ENCODE measurements at places on chromosomes 1 and 21. TPM values are rescaled to one million over a fixed set of nuclear protein-coding genes. Genes with fewer than 3 reads are reported as not detected.

DNA sequence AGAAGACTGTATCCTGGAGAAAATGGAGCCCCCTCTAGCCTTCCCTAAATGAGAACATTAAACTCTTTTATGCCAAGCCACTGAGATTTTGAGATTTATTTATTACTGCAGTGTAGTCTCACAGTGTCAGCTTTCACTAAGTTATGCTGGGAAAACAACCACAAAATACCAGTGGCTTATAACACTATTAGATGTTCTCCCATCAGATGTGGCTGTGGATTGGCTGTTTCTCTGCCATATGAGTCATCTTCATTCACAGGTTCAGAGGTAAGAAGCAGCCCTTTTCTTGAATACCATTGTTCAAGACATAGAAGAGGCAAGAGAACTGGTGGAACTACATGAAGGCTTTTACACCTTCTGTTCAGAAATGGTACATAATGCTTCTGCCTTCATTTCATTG is 32.1 kb upstream of the ST6GALNAC5 start:
- peaks cover 5% of the 10 kb centered on the region for H3K4me1 ChIP-seq
- H3K4me3 ChIP-seq = no peak overlapping the region
- peaks cover 3% of the 10 kb centered on the region for H3K27me3 ChIP-seq
- DNase-seq = no peak

Gene RPTN
- not detected for total RNA-seq

DNA sequence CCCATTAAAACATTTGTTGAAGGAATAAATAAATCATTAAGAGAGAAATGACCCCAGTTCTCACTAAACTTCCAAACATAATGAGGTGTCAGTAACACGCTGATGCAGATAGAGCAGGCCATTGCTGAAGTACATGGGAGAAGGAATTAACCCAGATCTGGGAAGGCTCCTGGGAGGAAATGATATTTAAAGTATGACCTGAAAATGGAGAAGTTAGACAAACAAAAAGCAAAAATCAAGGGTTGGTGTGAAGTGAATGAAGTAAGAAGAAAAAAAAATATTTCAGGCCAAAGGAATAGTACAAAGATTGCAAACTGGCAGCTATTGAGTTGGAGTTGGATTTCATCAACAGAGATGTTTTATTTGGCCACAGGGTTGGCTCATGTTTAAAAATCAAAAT is 71.4 kb downstream of the RGS2 start:
- no peak overlapping the region for H3K4me3 ChIP-seq
- no peaks in the 10 kb centered on the region for H3K36me3 ChIP-seq
- no peak for DNase-seq
- H3K27me3 ChIP-seq = no peaks in the 10 kb centered on the region
- peaks cover 47% of the 10 kb centered on the region for H3K4me1 ChIP-seq

- H3K36me3 ChIP-seq = peaks cover 24% of the 10 kb centered on the region
- DNase-seq = no peak
- H3K27me3 ChIP-seq = no peaks in the 10 kb centered on the region
- no peak overlapping the region for H3K4me3 ChIP-seq
- peak overlapping the region; percentile 75 for H3K27ac ChIP-seq
Measured at GRCh38 chr1:12372761-12373160, 142.9 kb downstream of the VPS13D start.

DNA sequence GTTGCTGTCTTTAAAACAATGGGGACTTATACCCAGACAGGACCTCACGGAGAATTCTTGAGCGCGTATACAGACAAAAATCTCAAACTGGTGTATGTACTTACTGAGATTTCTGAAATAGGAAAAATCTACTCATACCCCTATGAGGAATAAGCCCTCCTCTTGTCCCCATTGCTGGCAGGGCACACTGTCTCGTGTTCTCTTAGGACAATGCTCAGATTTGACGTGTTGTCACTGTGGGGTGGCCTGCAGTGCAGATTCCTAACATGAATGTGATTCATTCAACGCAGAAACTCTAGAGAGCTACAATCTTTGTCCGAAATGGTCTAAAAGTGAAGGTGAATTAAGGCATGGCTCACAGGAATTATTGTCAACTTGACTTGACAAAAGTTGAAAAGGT is 31.1 kb upstream of the PDE9A start:
- H3K27me3 ChIP-seq = peaks cover 50% of the 10 kb centered on the region
- DNase-seq = no peak
- no peak overlapping the region for H3K4me3 ChIP-seq
- no peaks in the 10 kb centered on the region for H3K36me3 ChIP-seq

DNA sequence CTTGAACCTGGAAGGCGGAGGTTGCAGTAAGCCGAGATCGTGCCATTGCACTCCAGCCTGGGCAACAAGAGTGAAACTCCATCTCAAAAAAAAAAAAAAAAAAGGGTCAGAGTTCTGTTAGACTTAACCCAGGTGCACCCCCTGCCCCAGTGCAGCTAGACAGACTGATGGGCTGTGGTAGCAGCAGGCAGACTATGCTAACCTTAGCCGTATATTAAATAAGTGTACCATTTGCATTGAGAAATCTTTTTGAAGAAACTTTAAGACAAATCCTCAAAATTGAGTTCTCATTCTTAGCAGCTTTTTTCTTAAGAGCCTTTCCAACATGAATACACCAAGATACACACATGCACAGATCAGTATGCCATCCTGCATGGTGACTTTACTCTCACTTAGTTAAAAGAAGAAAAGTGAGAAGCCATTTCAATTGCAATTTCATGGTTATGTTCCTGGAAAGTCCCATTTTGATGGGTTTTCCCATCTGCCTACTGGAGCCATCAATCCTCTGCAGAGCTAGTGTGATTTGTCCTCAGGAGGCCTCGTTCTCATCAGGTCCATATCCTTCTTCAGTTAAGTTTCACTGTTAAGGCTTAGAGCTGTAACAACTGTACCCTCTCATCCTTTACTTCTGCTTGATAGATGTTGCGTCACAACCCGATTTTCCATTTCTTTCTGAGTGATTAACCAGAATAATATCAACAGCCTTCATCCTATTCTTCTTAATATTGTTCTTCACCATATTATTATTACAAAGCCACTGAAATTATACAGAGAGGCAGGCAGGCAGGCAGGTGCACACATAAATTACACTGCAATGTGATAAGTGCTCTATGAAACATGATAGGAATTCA is 7.3 kb downstream of the FCRLB start:
- peak overlapping the region; percentile 40 for H3K4me3 ChIP-seq
- H3K4me1 ChIP-seq = peaks cover 53% of the 10 kb centered on the region
- DNase-seq = no peak
- H3K27me3 ChIP-seq = peaks cover 12% of the 10 kb centered on the region

GRCh38 chr1:158425027-158425426 is 1.0 kb downstream of the OR10K2 start:
- no peak overlapping the region for H3K4me3 ChIP-seq
- H3K36me3 ChIP-seq = no peaks in the 10 kb centered on the region
- no peak for DNase-seq
- H3K27me3 ChIP-seq = no peaks in the 10 kb centered on the region

DNA sequence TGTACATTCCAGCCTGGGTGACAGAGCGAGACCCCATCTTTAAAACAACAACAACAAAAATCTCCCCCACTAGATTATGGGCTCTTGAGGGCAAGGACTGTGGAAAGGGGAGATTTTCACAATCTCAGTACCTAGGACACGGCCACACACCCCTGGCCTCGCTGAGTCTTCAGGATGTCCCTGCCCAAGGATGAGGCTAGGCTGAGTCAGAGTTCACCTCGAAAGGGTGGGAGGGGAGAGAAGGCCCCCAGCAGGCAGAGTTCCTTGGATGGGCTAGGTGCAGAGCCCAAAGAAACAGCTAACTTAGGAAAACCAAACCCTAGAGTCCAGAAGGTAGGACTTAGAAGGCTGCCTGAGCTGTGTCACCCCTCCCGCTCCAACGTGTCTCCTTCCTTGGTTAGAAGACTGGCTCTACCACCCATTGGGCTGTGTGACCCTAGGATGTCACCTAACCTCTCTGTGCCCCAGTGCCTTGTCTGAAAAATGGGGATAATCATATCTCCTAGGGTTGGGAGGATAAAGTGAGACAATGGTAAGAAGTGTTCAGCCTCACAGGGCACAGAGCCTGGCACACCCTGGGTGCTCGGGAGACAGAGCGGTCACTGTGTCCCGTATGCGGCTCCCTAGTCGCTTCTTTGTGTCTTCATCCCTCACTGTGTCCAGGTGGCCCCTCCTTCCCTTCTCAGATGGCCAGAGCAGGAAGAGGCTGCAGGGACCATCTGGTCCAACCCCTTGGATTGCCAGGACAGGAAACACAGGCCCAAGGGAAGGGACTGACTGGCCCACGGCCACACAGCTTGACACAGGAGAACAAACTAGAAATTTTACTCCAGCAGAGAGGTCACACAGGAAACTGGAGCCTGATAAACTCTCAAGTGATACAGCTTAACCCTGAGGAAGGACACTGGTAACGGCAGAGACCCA is 11.2 kb downstream of the TRIM62 start:
- H3K27me3 ChIP-seq = no peaks in the 10 kb centered on the region
- H3K4me3 ChIP-seq = no peak overlapping the region
- peaks cover 3% of the 10 kb centered on the region for H3K36me3 ChIP-seq
- H3K27ac ChIP-seq = peak overlapping the region; percentile 41
- no peak for DNase-seq
- peaks cover 48% of the 10 kb centered on the region for H3K4me1 ChIP-seq
